ENCODE measurements at places on chromosomes 5 and 9. TPM values are rescaled to one million over a fixed set of nuclear protein-coding genes. Genes with fewer than 3 reads are reported as not detected.

The PCDHA7 gene
- total RNA-seq, result 0.89 TPM

The SLC44A1 gene
- total RNA-seq, result 69.1 TPM

The SLC25A2 gene
- not detected for total RNA-seq

The CDC23 gene
- total RNA-seq, result 21.8 TPM

The FAM174A gene
- 16.6 TPM for total RNA-seq

The LVRN gene
- total RNA-seq, result 0.43 TPM

The CANX gene
- 696 TPM for total RNA-seq

The ANKRD34B gene
- total RNA-seq, result not detected

The FAM221B gene
- total RNA-seq, result not detected

The CYLC2 gene
- not detected for total RNA-seq

The GABBR2 gene
- 0.29 TPM for total RNA-seq

The OR13C3 gene
- total RNA-seq, result not detected

The CAMK2A gene
- 5.0 TPM for total RNA-seq

The NUTM2G gene
- total RNA-seq, result not detected

The SPATA6L gene
- total RNA-seq, result 25.0 TPM

The OLFML2A gene
- 12.7 TPM for total RNA-seq

All from mucosa of gallbladder (tissue), 1 donor.